ENCODE measurements at places on chromosomes 12 and 14.

DNA sequence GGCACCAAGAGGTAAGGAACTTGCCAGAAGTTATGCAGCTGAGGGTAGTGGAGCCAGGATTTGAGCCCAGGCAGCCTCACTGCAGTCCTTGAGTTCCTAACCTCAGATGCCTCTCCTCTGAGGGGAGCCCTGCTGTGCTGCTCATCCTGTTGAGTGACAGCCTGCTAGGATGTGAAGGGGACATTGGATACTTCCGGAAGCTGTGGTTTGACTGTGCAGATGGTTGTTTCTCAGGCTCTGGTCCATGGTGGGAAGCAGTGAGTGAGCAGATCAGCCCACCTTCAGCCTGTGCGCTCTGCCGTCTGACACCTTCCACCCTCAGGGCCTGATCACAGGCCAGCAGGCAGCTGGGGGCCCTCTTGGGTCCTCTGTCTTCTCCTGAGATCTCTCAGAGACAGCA, 253.2 kb downstream of the CACNA1C start:
- peak; percentile 94 for DNase-seq

DNA sequence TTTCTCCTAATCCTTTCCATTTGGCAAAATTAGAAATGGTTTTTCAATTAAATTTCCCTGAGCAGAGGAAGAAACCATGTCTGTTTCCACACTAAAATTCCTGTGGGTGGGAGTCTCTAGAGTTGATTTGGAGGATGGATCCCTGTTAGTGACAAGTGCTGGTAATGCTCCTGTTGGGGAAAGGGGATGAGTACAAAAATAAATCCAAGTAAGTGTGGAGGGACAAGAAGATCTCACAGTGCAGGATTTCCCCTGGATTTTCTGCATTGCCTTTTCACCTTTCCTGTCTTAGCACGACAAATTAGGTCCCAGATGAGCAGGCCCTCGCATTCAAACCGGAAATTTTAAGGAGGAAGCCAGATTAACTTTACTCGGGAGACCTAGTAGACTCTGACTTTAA, 107.5 kb downstream of the DAD1 start:
- no peak for DNase-seq

- no peak for DNase-seq
These were observed 452.4 kb downstream of the KCNH5 start for GRCh38 chr14:62592877-62593276.

GRCh38 chr12:48910196-48910595, 15.1 kb downstream of the FKBP11 start:
- DNase-seq: no peak

DNA sequence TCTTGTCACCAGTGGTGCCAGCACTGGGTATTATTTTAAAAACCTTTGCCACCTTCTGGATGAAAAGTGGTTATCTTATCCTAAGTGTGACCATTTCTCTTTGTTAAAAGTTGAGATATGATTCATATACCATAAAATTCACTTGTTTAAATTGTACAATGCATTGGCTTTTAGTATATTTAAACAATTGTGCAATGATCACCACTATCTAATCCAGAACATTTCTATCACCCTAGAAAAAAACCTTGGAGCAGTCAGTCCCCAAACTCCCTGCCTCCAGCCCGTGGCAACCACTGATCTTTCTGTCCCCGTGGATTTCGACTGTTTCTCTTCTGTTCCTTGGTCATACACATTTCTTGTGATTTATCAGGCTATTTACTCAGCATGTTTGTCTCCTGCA, 28.3 kb downstream of the SH2B3 start:
- DNase-seq: no peak

DNA sequence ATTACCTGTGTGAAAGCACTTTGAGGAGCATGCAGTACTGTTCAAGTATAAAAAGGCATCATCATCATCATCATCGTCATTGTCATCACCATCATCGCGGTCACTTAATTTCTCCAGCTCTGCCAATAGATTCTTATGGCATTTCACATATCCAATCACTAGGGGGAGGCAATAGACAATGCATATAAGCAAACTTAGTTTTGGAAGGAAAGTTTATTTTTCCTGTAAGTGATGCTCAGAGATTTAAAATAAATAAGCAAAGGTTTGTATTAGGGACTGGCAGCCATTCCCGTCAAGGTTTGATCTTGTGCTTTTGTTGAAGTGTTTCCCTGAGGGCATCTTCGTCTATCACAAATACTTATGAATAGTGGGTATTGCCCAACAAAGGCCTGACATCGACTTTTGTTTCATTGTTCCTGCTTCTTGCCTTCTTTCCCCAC, 127.4 kb downstream of the KTN1 start:
- DNase-seq: peak; percentile 13

DNA sequence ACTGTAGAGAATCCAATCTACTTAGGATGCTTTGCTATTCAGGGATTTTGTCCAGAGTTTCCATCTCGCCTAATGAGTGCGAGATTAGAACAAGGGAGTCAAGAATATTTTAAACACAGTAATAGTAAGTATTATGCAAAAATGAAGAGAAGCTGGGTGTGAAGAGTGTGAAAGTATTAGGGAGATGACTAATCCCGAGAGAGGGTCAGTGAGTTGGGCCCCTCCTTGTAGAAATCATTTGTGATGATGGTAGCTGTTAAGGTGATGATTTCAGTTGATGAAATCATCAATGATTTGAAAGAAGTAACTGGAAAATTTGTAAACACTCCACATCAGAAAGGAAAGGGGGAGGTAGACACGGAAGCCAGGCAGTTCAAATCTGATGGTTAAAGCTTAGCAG, 478.9 kb upstream of the MGAT4C start:
- DNase-seq: peak; percentile 80

GRCh38 chr12:67019070-67019469, 250.1 kb upstream of the CAND1 start:
- no peak for DNase-seq

DNA sequence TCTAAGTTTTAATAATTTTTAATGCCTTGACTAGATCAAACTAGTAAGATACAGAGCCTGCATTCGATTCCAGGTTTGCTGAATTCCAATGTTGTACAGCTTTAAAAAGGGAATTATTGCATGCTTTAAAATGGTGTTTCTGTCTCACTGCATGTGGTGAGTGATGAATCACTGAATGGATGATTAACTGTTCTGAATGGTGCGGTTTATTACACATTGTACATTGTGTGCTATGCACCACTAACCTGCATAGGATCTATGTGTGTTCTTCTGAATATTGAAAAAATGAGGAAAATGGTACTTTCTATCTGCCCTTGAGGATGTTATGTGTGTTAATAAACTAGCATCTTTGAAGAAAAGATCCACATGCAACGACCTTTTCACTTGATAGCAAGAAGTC, 231.7 kb downstream of the NRXN3 start:
- DNase-seq: no peak

DNA sequence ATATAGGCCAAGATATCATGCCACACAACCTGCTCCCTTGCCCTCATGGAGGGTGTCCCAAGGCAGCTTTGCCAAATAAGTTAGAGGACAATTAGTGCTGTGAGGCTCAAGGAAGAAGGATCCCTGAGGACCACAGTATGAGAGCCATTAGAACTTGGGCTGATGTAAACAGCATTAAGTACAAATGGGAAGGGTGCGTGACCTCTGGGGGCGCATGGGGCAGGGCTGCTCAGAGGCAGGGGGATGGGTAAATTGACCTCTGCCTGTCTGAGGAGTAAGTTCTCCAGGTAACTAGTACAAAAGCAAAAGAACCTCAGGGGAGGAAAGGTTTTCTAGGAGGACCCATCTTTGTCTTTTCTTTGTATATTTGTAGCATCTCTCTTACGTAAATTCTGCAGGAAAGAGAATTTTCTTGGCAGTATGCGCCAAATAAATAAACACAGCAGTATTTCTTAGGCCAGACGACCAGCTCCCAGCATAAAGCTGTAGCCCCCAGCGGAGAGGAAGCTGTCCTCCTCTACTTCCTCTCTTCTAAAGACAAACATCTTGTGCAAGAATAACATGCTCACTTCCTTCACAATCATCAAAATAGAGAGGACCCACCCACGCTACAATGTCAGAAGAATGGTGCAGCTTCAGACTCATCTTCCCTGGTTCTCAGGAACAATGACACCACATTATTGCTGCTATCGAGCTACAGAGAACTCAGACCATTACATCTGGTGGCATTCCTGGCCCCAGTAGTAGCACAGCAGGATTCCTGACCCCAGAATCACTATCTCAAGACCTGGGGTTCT, 16.4 kb upstream of the VWF start:
- DNase-seq: no peak

- no peak for DNase-seq
These were observed 143.8 kb downstream of the ADGRD1 start for GRCh38 chr12:131097202-131098177.

DNA sequence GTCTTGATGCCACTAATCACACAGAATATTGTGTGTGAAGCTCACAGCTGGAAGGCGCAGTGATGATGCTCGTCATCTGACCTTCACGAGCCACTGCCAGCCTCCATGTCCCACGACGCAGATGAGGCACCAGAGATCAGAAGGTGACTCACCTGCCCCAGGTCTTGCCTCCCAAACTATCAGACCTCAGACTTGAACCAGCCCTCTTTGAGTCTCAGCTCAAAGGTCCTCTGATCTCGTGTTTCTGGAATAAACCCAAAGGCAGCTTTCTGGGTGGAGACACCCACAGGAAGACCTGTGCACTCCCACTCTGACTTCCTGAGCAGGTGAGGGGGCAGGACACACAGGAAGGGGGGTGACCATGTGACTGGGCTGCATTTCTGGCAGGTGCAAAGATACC, 19.6 kb upstream of the CHGA start:
- no peak for DNase-seq

DNA sequence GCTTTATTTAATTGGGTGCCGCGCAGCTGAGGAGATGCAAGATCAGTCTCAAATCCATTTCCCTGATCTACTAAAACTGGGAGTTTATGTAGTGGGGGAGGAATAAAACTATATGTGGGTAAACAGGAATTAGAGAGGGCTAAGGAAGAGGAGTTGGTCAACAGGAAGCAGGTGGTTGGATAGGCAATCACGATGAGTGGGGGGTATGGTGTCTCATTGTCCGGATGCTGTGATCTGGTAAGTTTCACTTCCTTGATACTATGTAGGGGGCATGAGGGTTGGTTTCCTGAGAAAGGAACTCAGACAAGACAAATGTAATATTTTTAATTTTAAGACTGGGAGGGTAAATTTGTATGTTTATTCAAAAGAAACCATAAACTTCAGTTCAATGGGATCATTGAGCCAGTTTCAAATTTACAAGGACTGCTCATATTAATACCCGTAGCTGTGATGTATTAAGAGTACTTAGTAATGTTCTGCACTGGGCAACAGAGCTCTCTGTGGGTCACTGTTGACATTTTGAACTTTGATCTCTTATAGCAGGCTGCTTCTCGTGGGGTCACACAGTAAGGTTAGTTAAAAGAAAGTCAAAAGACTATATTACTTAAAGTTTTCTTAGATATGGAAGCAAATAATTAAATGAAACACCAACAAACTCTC, 786.2 kb upstream of the FBXO33 start:
- no peak for DNase-seq

- no peak for DNase-seq
These were observed 189.0 kb upstream of the CCND2 start for GRCh38 chr12:4084573-4084972.

GRCh38 chr12:69732088-69732487, 6.6 kb upstream of the RAB3IP start:
- no peak for DNase-seq

- DNase-seq: no peak
These were observed 32.5 kb downstream of the FBXO34 start for GRCh38 chr14:55303691-55304145.

DNA sequence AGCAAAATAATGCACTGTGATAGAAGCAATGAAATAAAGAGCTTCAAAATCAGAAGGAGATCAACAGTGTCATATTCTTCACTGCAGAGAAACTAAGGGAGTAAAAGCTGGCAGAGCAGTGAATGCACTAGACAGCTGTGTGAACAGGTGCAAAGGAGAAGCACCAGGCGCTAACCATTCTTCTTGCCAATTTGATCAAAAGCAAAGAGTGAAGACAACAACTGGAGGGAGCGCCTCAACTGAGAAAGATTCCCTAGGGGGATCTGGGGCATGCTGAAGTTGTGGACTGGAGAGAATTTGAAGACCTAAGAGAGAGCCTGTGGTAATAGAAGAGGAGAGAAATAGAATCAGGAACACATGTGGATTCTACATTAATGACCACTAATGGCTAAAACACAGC, 50.4 kb upstream of the OVCH1 start:
- DNase-seq: peak; percentile 24

DNA sequence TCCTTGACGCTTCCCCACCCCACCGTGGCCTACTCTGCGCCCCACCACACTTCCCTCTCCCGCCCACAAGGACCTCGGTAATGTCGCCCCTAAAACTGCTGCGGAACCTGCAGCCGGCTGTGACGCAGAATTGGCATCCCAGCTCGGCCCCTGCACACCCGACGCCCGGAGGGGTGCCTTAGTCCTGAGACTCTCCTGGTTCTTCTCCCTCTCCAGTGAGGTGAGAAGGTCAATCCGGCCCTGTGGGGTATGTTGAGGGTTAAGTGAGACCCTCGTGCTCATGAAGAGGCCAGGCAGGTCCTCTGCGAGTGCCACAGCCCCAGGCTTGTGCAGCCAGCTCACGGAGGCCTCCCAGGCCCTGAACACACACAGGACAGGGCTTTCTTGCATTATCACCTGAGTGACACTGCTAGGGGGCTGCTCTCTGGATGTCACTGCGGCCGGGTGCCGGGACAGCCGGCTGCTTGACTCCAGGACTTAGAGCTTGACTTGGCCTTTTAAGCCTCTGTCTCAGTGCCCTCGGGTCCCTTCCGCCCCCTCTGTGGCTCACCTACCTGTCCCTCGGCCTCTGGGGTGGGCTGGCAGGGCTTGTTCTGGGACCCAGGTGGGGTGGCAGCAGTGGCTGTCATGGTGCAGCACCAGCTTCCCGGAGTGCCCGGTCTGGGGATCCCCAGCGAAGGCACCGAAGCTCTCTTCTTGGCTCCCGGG, 106.9 kb upstream of the C14orf180 start:
- no peak for DNase-seq

GRCh38 chr12:89352242-89352491, 134 bp downstream of the DUSP6 start:
- DNase-seq: no peak

GRCh38 chr12:6056406-6057240, 67.8 kb downstream of the VWF start:
- DNase-seq: no peak

- no peak for DNase-seq
These were observed 13.6 kb upstream of the TBC1D30 start for GRCh38 chr12:64810831-64811230.

- DNase-seq: no peak
These were observed 211.2 kb upstream of the LRIG3 start for GRCh38 chr12:59131462-59131861.

DNA sequence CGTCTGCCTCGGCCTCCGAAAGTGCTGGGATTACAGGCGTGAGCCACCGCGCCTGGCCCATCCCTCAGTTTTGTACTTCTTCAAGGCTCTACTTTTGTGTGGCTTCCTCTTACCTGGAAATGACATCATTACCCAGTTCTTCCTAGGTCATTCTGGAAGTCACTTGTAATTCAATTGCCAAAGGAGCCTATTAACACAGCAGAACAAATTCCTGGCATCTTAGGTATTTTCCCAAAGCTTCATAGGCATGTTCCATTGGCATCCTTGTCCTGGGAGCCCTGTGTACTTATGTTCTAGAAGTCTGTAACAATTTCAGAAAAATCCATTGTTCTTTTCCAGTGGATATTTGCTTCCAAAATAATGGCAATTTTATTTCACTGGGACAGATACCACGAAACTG, 60.6 kb downstream of the DAAM1 start:
- DNase-seq: no peak

- DNase-seq: no peak
These were observed 912.3 kb upstream of the SEL1L start for GRCh38 chr14:82445810-82446570.

- no peak for DNase-seq
These were observed 1.7 kb downstream of the RARG start for GRCh38 chr12:53230108-53230845.
